ENCODE measurements at places on chromosomes 5 and 9. TPM values are rescaled to one million over a fixed set of nuclear protein-coding genes. Genes with fewer than 3 reads are reported as not detected.

DNA sequence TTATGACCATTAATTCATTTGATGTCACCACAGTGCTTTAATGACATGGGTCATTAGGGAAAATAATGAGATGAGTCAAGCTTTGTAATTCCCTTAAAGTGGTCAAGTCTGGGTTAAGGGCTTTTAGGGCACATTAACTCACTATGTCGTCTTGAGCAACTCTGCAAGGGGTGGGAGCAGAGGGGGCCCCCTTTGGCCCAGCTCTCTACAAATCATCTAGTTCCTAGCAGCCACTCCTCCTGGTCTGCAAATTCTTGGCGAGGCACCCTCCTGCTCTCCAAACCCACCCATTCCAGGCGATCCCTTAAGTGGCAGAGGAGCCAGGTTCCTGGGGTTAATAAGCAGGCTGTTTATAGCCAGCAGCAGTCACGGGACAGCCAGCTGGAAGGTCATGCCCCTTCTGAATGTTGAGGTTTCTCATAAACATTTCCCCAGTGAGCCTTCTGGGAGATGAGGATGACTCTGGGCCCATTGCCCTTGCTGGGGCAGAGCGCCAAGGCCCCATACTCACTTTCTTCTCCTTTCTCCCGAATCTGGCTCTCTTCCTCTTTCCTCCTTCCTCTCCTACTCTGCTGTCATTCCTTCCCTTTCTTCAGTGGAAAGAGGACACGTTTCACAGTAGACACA lies 14.3 kb upstream of the GPX3 start:
- DNase-seq, result no peak
- no peaks in the 10 kb centered on the region for H3K4me1 ChIP-seq
- H3K27ac ChIP-seq, result no peak overlapping the region
- H3K4me3 ChIP-seq, result no peak overlapping the region

- no peaks in the 10 kb centered on the region for H3K36me3 ChIP-seq
- peaks cover 21% of the 10 kb centered on the region for H3K27me3 ChIP-seq
- no peak overlapping the region for H3K4me3 ChIP-seq
- DNase-seq, result no peak
Observed at GRCh38 chr9:126938327-126938726, 23.7 kb downstream of the RALGPS1 start.

GRCh38 chr9:123614306-123615263 lies 258.6 kb downstream of the CRB2 start:
- H3K4me1 ChIP-seq, result peaks cover 5% of the 10 kb centered on the region
- H3K27me3 ChIP-seq, result no peaks in the 10 kb centered on the region
- no peaks in the 10 kb centered on the region for H3K36me3 ChIP-seq
- H3K4me3 ChIP-seq, result no peak overlapping the region
- no peak overlapping the region for H3K27ac ChIP-seq

DNA sequence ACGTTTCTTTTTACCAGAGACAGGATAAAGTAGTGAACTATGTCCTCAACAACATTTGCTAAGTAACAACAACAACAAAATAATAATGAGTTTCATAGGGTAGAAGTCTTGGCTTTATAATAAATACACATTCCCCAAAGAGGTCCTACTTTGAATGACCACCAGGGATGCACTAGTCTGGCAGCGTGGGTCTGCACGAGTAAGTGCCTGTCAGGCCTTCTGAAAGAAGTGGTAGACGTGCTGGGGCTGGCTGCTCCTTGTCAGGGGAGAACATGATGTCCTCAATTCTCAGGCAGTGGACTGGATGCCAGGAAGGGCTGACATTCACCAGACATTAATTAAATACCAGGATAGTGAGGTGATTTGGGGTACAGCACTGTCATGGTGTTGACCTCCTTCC lies 331.1 kb downstream of the TMEM38B start:
- no peaks in the 10 kb centered on the region for H3K27me3 ChIP-seq
- H3K4me1 ChIP-seq, result no peaks in the 10 kb centered on the region
- H3K4me3 ChIP-seq, result no peak overlapping the region
- no peaks in the 10 kb centered on the region for H3K36me3 ChIP-seq
- no peak for DNase-seq

- no peak for DNase-seq
- peaks cover 8% of the 10 kb centered on the region for H3K27me3 ChIP-seq
- no peaks in the 10 kb centered on the region for H3K4me1 ChIP-seq
- H3K4me3 ChIP-seq, result no peak overlapping the region
- no peak overlapping the region for H3K27ac ChIP-seq
- peaks cover 19% of the 10 kb centered on the region for H3K36me3 ChIP-seq
Observed at GRCh38 chr5:86626149-86626548, 8.4 kb downstream of the COX7C start.

GRCh38 chr5:33832404-33833236 lies 59.2 kb downstream of the ADAMTS12 start:
- H3K36me3 ChIP-seq, result no peaks in the 10 kb centered on the region
- no peak for DNase-seq

MEIKIN gene
- total RNA-seq, result not detected

GRCh38 chr5:123549256-123549904 lies 37.4 kb downstream of the CSNK1G3 start:
- H3K27ac ChIP-seq, result peak overlapping the region; percentile 72
- peaks cover 27% of the 10 kb centered on the region for H3K4me1 ChIP-seq
- no peak overlapping the region for H3K4me3 ChIP-seq

DNA sequence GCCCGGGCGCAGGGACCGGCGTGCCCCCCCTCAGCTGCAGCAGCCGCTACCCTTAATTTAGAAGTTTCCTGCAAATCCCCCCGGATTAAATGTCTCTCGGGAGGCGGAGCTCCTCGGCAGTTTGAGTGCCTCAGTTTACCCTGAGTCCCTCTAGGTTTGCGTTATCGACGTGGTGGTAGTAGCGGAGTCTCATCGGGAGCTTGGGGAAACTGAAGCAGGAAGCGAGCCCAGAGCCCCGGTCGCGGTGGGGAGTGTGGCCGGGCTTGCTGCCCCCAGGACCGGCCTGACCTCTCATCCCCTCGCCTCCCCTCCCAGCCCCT lies 529 bp upstream of the TPM2 start:
- H3K36me3 ChIP-seq, result no peaks in the 10 kb centered on the region
- H3K27ac ChIP-seq, result no peak overlapping the region
- peaks cover 22% of the 10 kb centered on the region for H3K4me1 ChIP-seq
- H3K27me3 ChIP-seq, result no peaks in the 10 kb centered on the region

GRCh38 chr9:27310582-27310981 lies 13.6 kb upstream of the EQTN start:
- DNase-seq, result no peak
- no peaks in the 10 kb centered on the region for H3K4me1 ChIP-seq
- H3K36me3 ChIP-seq, result no peaks in the 10 kb centered on the region
- peaks cover 12% of the 10 kb centered on the region for H3K27me3 ChIP-seq

- no peaks in the 10 kb centered on the region for H3K27me3 ChIP-seq
- H3K4me1 ChIP-seq, result no peaks in the 10 kb centered on the region
- no peaks in the 10 kb centered on the region for H3K36me3 ChIP-seq
- H3K27ac ChIP-seq, result no peak overlapping the region
- no peak for DNase-seq
- H3K4me3 ChIP-seq, result no peak overlapping the region
Observed at GRCh38 chr5:83204651-83205050, 127.3 kb downstream of the XRCC4 start.

GRCh38 chr9:91680106-91680505 lies 256.5 kb upstream of the NFIL3 start:
- H3K27ac ChIP-seq, result no peak overlapping the region
- H3K36me3 ChIP-seq, result no peaks in the 10 kb centered on the region
- H3K4me1 ChIP-seq, result peaks cover 4% of the 10 kb centered on the region
- DNase-seq, result no peak

STC2 gene
- total RNA-seq, result 11.7 TPM

- H3K4me1 ChIP-seq, result peaks cover 8% of the 10 kb centered on the region
- no peak overlapping the region for H3K27ac ChIP-seq
- H3K27me3 ChIP-seq, result peaks cover 13% of the 10 kb centered on the region
- H3K36me3 ChIP-seq, result no peaks in the 10 kb centered on the region
Observed at GRCh38 chr5:32505756-32506155, 61.2 kb upstream of the ZFR start.

- no peak overlapping the region for H3K4me3 ChIP-seq
- no peak overlapping the region for H3K27ac ChIP-seq
- no peaks in the 10 kb centered on the region for H3K36me3 ChIP-seq
Observed at GRCh38 chr9:135296735-135297455, 182.7 kb upstream of the PPP1R26 start.

MSX2 gene
- total RNA-seq, result not detected

DNA sequence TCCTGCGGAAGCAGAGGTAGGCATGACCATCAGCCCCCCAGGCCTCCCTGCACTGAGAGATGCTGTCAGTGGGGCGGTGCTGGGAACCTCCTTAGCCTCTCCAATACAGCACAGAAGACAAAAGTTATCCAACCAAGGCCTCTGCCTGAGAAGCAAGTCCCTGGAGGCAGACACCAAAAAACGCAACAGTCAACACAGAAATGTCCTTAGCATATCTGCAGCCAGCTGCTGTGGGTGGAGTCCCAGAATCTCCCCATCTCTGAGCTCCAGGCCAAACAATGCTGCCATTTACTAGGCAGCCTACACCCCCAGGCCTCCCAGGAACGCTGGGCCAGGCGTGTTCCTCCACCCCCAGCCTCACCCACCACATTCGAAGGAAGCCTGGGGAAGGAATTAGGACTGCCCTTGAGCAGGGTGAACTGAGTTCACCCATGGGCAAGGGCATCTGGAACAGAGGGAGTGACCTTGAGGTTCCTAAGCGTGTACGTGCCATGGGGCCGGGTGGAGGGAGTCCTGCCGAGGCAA lies 43.7 kb downstream of the STK10 start:
- H3K36me3 ChIP-seq, result peaks cover 57% of the 10 kb centered on the region
- H3K27me3 ChIP-seq, result no peaks in the 10 kb centered on the region
- peaks cover 68% of the 10 kb centered on the region for H3K4me1 ChIP-seq
- no peak overlapping the region for H3K4me3 ChIP-seq
- no peak for DNase-seq

CDC25C gene
- 15.8 TPM for total RNA-seq

DNA sequence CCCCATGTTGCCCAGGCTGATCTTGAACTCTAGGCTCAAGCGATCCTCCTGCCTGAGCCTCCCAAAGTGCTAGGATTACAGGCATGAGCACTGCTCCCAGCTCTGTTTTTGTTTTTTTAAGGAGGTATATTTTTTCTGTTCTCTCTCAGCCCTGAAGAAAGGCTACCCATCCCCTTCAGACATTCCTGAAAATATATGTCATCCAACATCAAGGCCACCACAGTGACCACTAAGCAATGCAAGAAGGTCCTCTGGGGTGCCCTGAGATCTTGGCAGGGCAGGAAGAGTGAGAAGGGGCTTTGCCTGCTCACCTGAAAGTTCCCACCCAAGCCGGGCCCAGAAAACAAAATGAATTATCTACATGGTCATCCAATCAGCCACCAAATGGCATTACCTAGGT lies 47.8 kb upstream of the IL17B start:
- DNase-seq, result no peak
- H3K27me3 ChIP-seq, result no peaks in the 10 kb centered on the region
- H3K4me3 ChIP-seq, result no peak overlapping the region
- H3K27ac ChIP-seq, result no peak overlapping the region

DNA sequence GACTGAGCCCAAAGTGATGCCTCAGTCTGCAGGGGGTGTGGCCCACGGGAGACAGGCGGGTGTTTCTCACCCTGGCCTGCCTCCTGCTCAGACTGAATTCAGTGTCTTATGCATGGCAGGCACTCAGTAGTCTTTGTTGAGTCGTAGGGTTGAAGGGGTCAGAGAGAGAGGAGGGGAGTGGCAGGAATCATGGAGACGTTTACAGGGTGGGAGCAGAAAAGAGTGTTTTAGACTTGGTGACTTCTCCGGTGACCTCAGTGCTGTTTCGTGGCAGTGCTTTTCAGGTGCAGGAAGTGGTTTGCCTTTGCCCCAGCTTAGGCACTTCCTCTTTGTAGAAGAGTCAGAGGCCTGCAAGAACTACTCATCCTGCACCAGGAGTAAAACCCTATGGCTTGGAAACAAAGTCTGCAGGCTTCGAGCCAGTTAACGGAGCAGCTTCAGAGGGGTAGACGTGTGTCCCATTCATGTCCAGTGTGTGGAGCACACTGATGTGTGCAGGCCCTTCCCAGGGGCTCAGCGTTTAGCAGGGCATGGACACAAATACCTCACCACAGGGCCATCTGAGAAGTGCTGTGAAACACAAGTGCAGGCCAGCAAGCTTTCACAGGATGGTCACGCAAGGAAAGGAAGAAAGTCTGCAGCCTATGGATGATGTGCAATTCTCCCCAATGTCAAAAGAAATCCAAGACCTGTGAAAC lies 24.5 kb upstream of the SEMA4D start:
- H3K27me3 ChIP-seq, result no peaks in the 10 kb centered on the region
- H3K4me3 ChIP-seq, result peak overlapping the region; percentile 43
- peaks cover 96% of the 10 kb centered on the region for H3K4me1 ChIP-seq
- peak; percentile 89 for DNase-seq
- peaks cover 10% of the 10 kb centered on the region for H3K36me3 ChIP-seq
- H3K27ac ChIP-seq, result peak overlapping the region; percentile 93

PTGR1 gene
- total RNA-seq, result 0.25 TPM

GPR150 gene
- total RNA-seq, result 0.87 TPM

DNA sequence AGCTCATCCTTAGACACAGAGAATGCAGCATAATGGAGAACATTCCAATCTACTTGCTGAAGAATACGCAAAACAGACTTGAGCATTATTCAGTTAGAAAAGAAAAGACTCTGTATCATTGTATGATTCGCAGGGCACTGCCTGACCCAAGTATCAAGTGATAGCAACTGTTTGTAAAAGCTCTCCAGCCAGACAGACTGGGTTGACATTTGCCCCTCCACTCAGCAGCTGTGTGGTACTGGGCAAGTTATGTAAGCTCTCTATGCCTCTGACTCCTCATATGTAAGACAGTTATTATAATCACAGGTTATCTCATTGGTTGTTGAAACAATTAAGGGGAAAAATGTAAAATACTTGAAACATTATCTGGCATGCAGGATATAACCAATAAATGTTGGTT lies 505.0 kb downstream of the ELAVL2 start:
- H3K4me3 ChIP-seq, result no peak overlapping the region
- DNase-seq, result no peak
- H3K27me3 ChIP-seq, result no peaks in the 10 kb centered on the region
- no peak overlapping the region for H3K27ac ChIP-seq
- H3K36me3 ChIP-seq, result no peaks in the 10 kb centered on the region

- no peak for DNase-seq
- H3K4me1 ChIP-seq, result peaks cover 75% of the 10 kb centered on the region
- H3K27ac ChIP-seq, result peak overlapping the region; percentile 85
- peaks cover 47% of the 10 kb centered on the region for H3K36me3 ChIP-seq
- no peaks in the 10 kb centered on the region for H3K27me3 ChIP-seq
Observed at GRCh38 chr5:178231539-178232123, 971 bp downstream of the PHYKPL start.

DNA sequence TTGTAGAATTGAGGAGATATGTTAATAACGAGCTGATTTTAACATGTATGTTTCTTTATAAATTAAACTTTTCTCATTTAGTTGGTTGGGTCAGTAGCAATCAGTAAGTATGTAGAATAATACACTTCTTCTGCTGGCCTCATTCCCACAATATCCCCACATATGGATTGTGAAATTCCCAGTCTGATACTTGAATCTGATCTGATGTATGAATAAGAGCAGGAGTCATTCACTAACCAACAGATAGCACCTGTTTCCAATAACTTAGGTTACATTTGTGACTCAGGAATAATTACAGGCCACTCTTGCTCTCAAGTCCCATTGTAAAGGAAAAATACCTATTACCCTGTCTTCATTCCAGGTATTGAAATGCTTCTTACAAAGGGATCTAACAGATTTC lies 23.9 kb downstream of the SLC36A1 start:
- no peaks in the 10 kb centered on the region for H3K36me3 ChIP-seq
- H3K4me1 ChIP-seq, result no peaks in the 10 kb centered on the region

NEUROG1 gene
- total RNA-seq, result not detected

- no peak overlapping the region for H3K27ac ChIP-seq
- H3K27me3 ChIP-seq, result no peaks in the 10 kb centered on the region
- no peaks in the 10 kb centered on the region for H3K4me1 ChIP-seq
- no peak overlapping the region for H3K4me3 ChIP-seq
Observed at GRCh38 chr5:52339285-52339684, 448.4 kb upstream of the ITGA1 start.

GRCh38 chr5:42390115-42390514 lies 33.1 kb upstream of the GHR start:
- no peaks in the 10 kb centered on the region for H3K36me3 ChIP-seq
- H3K27ac ChIP-seq, result no peak overlapping the region
- no peaks in the 10 kb centered on the region for H3K27me3 ChIP-seq
- no peak overlapping the region for H3K4me3 ChIP-seq

All from activated CD4-positive, alpha-beta T cell treated with anti-CD3 and anti-CD28 coated beads, Interleukin-2, amount 10 ng/mL, durations not matched to agents 7 days and 5 days (primary cell).